ENCODE measurements at places on chromosomes 3 and 15.

DNA sequence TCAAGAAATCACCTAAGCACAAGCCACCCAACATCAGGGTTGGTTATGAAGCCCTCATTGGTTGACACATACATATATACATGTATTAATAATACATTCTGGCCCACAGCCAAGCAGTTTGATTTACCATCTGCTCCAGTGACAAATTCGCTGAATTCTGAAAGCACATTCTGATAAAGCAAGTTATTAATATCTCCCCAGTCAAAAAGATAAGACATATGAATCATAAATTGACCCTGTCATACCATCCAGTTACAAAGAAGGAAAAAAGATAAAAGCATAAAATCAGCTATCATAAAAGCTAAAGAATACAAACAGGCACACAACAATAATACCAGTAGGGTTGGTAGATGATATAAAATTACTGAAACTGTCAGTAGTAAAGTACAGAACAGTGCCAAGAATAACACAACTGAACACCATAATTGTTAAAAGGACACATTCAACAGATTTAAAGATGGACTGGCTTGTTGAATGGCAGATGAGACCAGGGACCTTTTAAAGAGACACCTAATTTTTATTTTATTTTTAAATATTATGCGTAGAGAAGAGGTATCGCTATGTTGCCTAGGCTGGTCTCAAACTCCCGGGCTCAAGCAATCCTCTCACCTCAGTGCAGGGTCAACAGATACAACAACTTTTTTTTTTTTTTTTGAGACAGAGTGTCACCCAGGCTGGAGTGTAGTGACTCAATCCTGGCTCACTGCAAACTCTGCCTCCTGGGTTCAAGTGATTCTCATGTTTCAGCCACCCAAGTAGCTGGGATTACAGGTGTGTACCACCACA, 7.7 kb downstream of the SNX4 start:
- peak overlapping the region; percentile 0 for H3K27ac ChIP-seq
- no peaks in the 10 kb centered on the region for H3K27me3 ChIP-seq
- H3K4me1 ChIP-seq = peaks cover 23% of the 10 kb centered on the region
- peaks cover 68% of the 10 kb centered on the region for H3K36me3 ChIP-seq
- no peak overlapping the region for H3K4me3 ChIP-seq

- H3K27me3 ChIP-seq = no peaks in the 10 kb centered on the region
- no peak overlapping the region for H3K4me3 ChIP-seq
- no peaks in the 10 kb centered on the region for H3K4me1 ChIP-seq
- H3K36me3 ChIP-seq = no peaks in the 10 kb centered on the region
- DNase-seq = no peak
Observed at GRCh38 chr3:140388202-140388922, 289.5 kb upstream of the TRIM42 start.

DNA sequence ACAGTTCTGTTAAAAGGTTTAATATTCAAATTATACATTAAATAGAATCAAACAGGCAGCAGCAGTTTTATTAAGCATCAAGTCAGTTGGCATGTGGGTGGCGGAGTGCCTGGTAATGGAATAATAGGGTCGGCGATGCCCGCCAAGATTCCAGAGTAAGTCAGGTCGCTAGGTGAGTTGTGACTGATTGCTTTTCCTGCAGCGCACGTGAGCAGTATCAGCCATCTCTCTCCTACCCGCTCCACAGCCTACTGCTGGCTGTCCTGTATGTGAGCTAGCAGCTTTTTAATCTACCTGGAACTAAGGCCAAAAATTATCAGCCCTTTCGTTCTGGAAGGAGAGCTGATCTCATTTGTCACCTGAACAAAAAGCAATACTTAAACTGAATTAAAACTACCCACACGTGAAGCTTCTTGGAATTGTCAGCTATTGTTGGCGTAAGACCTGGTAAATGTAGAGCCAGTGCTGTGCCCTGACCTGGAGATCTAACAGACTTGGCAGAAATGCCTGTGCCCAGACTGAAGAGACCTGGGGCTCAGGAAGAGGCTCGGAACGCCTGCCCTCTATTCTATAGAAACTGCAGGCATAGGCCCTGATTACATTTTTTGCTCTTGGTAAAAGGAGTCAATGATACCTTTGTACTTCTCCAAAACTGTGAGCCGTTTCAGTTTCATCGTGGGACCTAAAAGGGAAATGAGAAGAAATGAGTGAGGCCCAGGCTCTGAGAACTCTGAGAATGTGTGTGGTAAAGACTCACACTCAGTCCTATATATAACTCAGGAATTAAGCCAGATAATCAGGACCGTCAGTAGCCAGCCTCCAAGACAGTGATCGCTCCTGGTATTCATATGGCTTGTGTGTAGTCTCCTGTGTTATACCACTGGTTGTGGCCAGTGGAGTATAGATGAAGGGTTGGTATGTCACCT, 21.9 kb downstream of the IDH3A start:
- peaks cover 64% of the 10 kb centered on the region for H3K36me3 ChIP-seq
- H3K27ac ChIP-seq = peak overlapping the region; percentile 8
- no peak overlapping the region for H3K4me3 ChIP-seq
- H3K27me3 ChIP-seq = peaks cover 2% of the 10 kb centered on the region
- no peak for DNase-seq
- H3K4me1 ChIP-seq = peaks cover 68% of the 10 kb centered on the region

DNA sequence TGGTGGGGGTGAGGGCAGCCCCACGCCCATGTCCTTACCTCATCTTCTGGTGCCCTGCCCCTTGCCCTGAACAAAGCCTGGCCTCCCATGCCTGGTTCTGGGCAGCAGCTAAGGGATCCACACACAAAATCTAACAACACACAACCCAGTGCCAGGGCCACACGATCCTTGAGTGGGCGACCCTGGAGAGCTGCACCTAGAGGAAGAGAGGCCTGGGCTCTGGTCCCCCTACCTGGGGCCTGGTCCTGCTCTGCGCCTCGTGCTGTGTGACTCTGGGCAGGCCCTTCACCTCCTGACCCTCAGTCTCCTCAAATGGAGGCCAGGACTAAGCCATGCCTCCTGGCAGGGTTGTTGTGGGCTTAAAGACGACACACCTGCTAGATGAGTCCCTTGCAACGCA, 20.0 kb upstream of the C3orf22 start:
- DNase-seq = no peak
- peaks cover 7% of the 10 kb centered on the region for H3K27me3 ChIP-seq
- no peak overlapping the region for H3K27ac ChIP-seq
- no peaks in the 10 kb centered on the region for H3K4me1 ChIP-seq
- H3K36me3 ChIP-seq = no peaks in the 10 kb centered on the region

- H3K4me1 ChIP-seq = no peaks in the 10 kb centered on the region
- no peak overlapping the region for H3K4me3 ChIP-seq
- H3K27ac ChIP-seq = no peak overlapping the region
- H3K27me3 ChIP-seq = peaks cover 22% of the 10 kb centered on the region
- H3K36me3 ChIP-seq = no peaks in the 10 kb centered on the region
Observed at GRCh38 chr3:196012941-196013476, 68.9 kb downstream of the TFRC start.

- peaks cover 2% of the 10 kb centered on the region for H3K4me1 ChIP-seq
- peaks cover 15% of the 10 kb centered on the region for H3K36me3 ChIP-seq
- H3K27ac ChIP-seq = no peak overlapping the region
- no peak overlapping the region for H3K4me3 ChIP-seq
- H3K27me3 ChIP-seq = no peaks in the 10 kb centered on the region
- DNase-seq = no peak
Observed at GRCh38 chr3:171129827-171130226, 103.3 kb upstream of the SLC2A2 start.

GRCh38 chr15:33296856-33297255, 13.9 kb upstream of the RYR3 start:
- no peaks in the 10 kb centered on the region for H3K36me3 ChIP-seq
- peaks cover under 1% of the 10 kb centered on the region for H3K27me3 ChIP-seq
- H3K4me1 ChIP-seq = no peaks in the 10 kb centered on the region
- DNase-seq = no peak
- H3K4me3 ChIP-seq = no peak overlapping the region

DNA sequence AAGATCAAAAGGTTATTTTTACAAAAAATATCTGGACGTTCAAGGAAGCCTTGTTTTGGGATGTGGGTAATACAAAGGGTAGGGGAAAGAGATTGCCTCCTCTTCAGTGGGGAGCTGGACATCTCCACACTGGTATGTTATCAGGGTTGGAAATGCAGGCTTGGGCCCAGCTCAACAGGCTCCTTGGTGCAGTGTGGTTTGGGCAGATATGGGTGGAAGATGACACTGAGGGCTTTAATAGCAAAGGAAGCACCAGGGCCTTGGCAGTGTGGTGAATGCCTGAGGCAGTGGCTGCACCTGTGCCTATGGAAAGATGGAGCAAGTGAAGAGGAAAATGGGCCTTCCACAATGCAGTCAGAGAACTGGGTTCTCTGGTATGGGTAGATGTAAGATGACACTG, 11.2 kb upstream of the MED12L start:
- no peak overlapping the region for H3K27ac ChIP-seq
- H3K4me1 ChIP-seq = no peaks in the 10 kb centered on the region
- H3K4me3 ChIP-seq = no peak overlapping the region
- no peaks in the 10 kb centered on the region for H3K36me3 ChIP-seq
- no peak for DNase-seq

- no peaks in the 10 kb centered on the region for H3K27me3 ChIP-seq
- DNase-seq = no peak
- H3K36me3 ChIP-seq = no peaks in the 10 kb centered on the region
- H3K27ac ChIP-seq = no peak overlapping the region
- H3K4me3 ChIP-seq = no peak overlapping the region
Observed at GRCh38 chr3:109900783-109901182, 563.4 kb upstream of the DPPA4 start.

DNA sequence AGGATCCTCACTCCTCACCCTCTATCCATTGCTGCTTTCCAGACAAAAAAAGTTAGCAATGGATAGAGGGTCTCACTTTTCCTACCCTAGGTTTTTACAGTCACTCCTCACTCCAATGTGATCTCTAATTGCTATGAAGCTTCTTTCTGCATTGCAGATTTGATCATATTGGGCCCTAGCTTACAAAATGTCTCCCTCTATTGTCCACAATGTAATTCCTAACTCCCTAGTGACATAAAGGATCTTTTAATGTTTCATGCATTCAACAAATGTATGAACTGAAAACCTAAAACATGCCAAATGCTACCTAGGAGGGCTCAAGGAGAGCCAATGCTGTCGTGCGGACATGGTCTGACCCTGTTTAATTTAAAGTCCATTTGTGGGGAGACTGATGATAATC, 234.8 kb downstream of the CADM2 start:
- H3K4me1 ChIP-seq = no peaks in the 10 kb centered on the region
- no peaks in the 10 kb centered on the region for H3K27me3 ChIP-seq
- no peak overlapping the region for H3K4me3 ChIP-seq

- H3K4me3 ChIP-seq = no peak overlapping the region
- DNase-seq = no peak
- H3K27ac ChIP-seq = no peak overlapping the region
- H3K27me3 ChIP-seq = peaks cover 3% of the 10 kb centered on the region
Observed at GRCh38 chr3:8635631-8636030, 9.0 kb downstream of the SSUH2 start.
